ENCODE measurements at places on chromosomes 5 and 9.

DNA sequence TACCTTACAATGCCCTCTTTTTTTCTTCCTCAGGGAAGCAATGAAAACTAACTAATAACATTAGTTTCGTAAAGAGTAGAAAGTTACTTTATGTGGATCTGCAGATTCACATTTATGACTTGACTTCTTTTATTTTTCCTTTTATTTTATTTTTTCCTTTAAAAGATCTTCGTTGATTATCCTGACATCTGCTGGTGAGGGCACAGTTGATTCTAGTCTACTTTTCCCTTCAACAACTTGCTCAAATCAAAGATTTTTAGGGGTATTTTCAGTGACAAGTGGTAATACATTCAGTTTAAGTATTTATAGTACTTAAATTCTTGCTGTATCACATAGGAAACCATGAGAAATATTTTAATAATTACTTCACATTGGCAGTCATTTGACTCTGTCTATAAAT, 4.9 kb downstream of the EDIL3 start:
- DNase-seq: no peak

- peak; percentile 0 for DNase-seq
Measured at GRCh38 chr5:92017776-92018175, 634.7 kb upstream of the ARRDC3 start.

- no peak for DNase-seq
Measured at GRCh38 chr9:119179701-119180100, 189.5 kb downstream of the BRINP1 start.

GRCh38 chr5:138230981-138231589, 18.0 kb upstream of the CDC23 start:
- DNase-seq: no peak

- no peak for DNase-seq
Measured at GRCh38 chr9:74639112-74639511, 142.0 kb downstream of the RORB start.

- DNase-seq: no peak
Measured at GRCh38 chr5:66646570-66646969, 50.4 kb downstream of the MAST4 start.

- DNase-seq: no peak
Measured at GRCh38 chr9:70805949-70806348, 315.5 kb downstream of the TRPM3 start.

DNA sequence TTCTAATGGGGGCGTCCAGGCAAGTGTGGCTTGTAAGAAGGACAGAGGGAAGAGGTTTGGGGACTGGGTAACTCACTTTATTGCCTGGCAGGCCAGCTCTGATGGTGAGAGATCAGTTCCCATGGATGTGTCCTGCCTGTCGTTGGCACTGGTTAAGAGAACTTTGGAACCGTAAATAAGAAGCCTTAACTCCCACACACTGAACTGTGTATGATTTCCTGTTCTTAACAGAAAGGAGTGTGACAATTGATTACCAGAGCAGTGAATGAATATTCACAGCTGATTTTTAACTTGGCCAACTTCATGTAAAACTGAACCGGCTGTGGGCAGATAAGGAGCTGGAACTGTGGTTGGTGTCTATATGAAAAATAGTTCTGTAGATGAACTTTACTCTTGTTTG, 63.2 kb downstream of the MEGF10 start:
- DNase-seq: no peak

GRCh38 chr9:3261484-3261883, 264.3 kb downstream of the RFX3 start:
- no peak for DNase-seq

- no peak for DNase-seq
Measured at GRCh38 chr5:133611357-133612248, 738 bp downstream of the FSTL4 start.

DNA sequence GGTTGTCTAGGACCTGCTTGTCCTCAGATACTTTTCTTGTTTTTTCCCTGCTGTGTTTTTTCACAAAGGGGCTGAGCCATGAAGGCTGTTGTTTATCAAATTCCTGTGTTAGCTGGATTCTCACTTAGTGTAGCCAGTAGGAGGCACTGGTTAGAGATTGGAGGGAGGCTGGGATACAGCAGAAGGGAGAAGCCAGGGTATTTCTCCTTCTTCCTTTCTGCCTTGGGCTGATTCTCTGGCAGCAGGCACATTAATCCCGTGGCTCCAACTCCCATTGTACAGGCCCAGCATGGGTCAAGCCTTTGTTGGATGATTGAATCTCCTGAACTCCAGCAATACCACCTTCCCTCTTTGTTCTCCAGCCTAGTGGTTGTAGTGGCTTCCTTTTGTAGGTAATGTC, 46.4 kb upstream of the FAM170A start:
- no peak for DNase-seq

GRCh38 chr9:136787690-136788400, 3.3 kb upstream of the TMEM141 start:
- peak; percentile 69 for DNase-seq
